ENCODE measurements at places on chromosomes 4 and X.

- no peak for DNase-seq
Measured at GRCh38 chrX:68660746-68661145, 13.3 kb downstream of the STARD8 start.

- no peak for DNase-seq
Measured at GRCh38 chrX:102765809-102766208, 45.3 kb downstream of the GPRASP3 start.

- peak; percentile 13 for DNase-seq
Measured at GRCh38 chr4:95293014-95293413, 255.8 kb downstream of the UNC5C start.

DNA sequence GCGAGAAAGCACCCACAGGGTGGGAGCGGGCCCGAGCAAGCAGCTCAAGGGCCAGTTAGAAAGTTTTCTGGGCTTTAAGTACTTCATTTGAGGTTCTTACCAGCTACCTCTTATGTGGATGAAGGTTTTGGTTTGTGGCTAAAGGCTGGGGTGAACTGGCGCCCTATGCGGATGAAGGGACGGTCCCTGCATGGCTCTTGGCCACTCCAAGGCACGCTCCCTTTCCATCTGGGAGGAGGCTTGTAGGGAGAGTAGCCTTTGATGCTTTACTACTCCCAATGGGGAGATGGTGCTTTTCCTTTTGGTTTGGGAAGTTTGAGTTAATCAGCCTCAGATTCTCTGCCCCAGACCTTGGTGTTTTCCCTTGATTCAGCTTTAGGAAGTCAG lies 17.7 kb downstream of the MRFAP1 start:
- no peak for DNase-seq

GRCh38 chr4:128346054-128346716 lies 58.6 kb upstream of the PGRMC2 start:
- DNase-seq = no peak

- no peak for DNase-seq
Measured at GRCh38 chrX:644304-645281, 14.0 kb downstream of the SHOX start.

DNA sequence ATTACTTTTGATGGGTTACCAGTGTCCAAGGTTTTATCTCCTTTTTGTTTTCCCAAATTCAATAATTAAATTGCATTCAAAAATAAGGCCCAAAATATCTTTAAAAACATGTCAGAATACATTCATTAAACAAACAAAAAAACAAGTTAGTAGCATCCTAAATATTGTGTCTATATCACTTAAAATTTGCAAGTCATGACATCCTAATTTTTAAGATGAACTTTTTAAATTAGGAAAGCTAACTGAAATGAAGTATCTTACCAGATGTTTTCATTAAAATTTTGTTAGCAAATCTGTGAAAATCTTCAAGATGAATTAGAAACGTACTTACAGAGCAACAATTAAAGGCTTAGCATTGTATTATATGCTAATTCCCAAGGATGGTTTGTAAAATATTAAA lies 962 bp upstream of the CFAP299 start:
- DNase-seq = no peak

- peak; percentile 65 for DNase-seq
Measured at GRCh38 chrX:79081895-79082512, 62.5 kb upstream of the GPR174 start.

DNA sequence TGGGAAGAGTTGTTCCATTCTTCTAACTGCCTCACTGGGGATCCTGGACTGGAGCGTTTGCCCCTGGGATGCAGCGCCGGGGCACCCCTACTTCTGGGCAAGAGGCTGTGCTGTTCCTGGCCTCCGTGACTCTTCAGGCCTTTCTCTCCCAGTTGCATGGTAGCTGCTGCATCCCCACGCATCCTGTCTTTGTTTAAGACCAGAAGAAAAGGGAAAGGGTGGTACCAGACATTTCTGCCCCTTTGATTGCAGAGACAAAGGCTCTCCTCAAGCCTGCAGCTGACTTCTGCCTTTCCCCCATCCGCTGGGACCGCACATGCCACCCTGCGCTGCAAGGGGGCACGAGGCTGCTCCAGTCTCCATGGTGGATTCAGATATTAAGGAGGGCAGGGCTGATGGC lies 70.4 kb downstream of the SHROOM2 start:
- no peak for DNase-seq

- DNase-seq = peak; percentile 94
Measured at GRCh38 chr4:83019794-83020494, 9.3 kb upstream of the LIN54 start.

GRCh38 chr4:156970501-156971164 lies 966 bp downstream of the PDGFC start:
- DNase-seq = peak; percentile 88

GRCh38 chr4:69831646-69832325 lies 28.2 kb downstream of the SULT1E1 start:
- peak; percentile 94 for DNase-seq

DNA sequence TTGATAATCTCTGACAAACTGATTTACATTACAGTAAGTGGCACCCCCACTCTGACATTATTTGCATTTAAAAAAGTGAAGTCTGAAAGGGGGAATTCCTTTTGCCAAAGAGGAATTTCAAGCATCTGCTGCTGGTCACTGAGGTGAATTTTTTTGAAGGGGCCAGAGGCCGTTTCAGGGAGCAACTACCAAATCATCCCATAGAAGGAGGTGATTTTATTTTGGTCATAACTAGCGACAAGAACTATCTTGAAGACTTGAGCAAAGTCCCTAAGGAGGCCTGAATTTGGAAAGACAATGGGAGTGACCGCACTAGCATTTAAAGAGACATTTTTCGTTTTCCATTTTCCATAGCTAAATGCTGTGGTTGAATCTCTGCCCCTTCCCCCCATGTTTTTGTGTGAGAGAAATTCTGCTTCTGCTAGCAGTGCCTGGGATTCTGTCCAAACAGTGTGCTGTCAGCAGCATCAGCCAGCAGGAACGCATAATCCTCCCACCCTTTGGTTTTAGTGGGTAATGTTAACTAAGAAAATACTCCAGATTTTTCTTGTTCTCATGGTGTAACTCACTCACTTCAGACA lies 110.1 kb upstream of the MED14 start:
- DNase-seq = no peak

DNA sequence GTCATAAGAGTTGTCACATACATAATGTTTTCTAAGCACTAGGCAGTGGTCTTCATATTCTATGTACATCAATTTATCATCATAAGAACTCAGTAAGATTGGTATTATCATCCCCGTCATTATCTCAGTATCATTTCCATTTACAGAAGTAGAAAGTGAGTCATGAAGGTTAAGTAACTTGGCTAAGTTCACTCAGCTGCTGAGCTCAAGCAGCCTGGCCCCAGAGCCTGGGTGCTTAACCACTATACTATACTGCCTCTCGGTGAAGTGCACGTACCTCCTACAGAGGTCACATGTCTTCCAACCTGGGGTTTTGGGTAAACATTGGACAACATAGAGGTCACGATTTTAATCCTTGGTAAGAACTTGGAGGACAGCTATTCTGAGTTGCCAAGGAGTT lies 161.5 kb upstream of the GATB start:
- no peak for DNase-seq

GRCh38 chrX:33133320-33133719 lies 78.0 kb downstream of the DMD start:
- DNase-seq = no peak

DNA sequence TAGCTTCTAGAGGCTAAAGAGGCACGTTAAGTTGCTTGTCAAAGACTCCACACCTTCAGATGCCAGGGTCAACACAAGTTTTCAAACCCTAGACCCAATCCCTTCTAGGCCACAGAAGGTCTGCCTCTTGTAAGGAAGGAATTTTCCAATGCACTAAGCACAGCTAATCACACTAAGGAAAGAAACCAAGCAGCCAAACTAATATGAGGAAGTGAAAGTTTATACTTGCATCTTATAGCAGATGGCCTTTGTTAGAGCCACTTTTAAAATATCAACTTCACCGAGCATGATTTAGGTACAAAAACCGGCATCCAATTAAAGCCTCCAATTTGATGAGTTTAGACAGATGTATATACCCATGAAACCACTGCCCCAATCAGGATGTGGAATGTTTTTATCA lies 9.9 kb downstream of the FHL1 start:
- no peak for DNase-seq

DNA sequence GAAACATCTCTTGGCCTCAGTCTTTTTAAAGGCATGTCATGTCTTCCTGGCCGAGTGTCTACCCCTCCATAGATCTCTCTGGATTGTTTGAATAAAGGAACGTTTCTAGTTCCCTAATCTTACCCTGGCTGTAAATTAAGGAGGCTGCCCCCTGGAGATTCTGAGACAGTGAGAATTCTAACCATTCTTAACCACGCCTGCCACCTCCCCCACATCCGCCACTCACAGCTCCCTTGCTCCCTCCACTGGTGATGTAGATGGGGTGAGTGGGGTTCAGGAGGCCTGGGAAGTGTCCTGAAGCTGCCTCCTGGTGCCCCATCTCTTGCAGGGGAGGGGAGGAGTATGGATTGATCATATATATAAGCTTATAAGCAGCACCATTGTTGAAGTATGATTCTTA lies 48.0 kb upstream of the TRIM2 start:
- DNase-seq = peak; percentile 90

All from hematopoietic multipotent progenitor cell treated with erythropoietin and hydrocortisone succinate and interleukin-3 and kit ligand, for 4 days (in vitro differentiated cells).